Activated naive CD4-positive, alpha-beta T cell (primary cell): ENCODE measurements at places on chromosomes 7 and 10.

GRCh38 chr7:8044761-8045430 is 76.3 kb downstream of the GLCCI1 start:
- no peak for DNase-seq

GRCh38 chr10:16930540-16930939 is 113.3 kb upstream of the RSU1 start:
- DNase-seq, result no peak

- DNase-seq, result no peak
These were observed 14.1 kb downstream of the CUL1 start for GRCh38 chr7:148712678-148713329.

- DNase-seq, result no peak
These were observed 161.5 kb downstream of the SEMA3D start for GRCh38 chr7:85025312-85025756.

- DNase-seq, result no peak
These were observed 1.3 kb upstream of the UNC5B start for GRCh38 chr10:71211053-71211452.

DNA sequence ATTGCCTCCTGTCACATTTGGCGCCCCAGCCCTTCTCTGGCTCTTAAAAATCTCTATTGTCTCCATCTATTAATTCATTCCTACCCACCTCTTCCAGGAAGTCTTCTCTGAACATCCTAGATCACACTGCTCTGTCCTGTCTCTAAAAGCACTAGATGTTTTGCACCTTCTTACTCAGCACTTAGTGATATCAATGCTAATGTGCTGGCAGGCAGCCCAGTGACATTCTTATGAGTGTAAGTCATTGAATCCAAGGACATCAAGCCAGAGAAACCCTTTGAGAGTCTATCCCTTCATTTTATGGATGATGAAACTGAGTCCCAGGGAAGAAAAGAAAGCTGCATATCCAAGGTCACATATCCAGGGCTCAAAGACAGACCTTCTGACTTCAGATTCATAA is 48.3 kb upstream of the PAX2 start:
- no peak for DNase-seq

GRCh38 chr7:82805527-82805960 is 357.1 kb downstream of the PCLO start:
- no peak for DNase-seq

DNA sequence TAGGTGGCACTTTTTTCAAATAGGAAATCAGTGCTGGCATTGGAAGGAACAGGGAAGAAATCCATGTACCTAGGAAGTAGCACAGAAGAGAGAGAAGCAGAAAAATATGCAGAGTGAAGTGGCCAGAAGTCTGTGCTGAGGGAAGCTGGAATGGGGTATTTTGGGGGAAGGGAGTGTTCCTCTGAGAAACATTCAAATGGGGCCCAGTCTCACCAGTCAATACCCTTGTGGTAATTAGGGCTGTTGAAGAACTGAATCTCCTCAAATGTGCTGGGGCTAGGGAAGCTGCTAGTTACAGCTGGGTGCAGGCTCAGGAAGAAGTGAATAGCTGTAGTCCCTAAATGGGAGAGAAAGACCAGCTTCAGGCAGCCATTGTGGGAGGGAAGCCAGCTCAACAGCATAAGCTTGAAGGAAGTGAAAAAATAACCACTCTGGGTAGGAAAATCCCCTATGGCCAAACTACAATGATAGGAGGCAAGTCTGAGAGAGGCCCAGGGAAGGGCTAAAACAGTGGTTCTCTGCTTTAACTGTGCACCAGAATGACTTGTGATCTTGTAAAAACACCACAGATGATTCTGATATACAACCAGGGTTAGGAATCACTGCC is 7.6 kb downstream of the NDST2 start:
- no peak for DNase-seq

GRCh38 chr7:69703099-69703498 is 104.8 kb downstream of the AUTS2 start:
- DNase-seq, result no peak

DNA sequence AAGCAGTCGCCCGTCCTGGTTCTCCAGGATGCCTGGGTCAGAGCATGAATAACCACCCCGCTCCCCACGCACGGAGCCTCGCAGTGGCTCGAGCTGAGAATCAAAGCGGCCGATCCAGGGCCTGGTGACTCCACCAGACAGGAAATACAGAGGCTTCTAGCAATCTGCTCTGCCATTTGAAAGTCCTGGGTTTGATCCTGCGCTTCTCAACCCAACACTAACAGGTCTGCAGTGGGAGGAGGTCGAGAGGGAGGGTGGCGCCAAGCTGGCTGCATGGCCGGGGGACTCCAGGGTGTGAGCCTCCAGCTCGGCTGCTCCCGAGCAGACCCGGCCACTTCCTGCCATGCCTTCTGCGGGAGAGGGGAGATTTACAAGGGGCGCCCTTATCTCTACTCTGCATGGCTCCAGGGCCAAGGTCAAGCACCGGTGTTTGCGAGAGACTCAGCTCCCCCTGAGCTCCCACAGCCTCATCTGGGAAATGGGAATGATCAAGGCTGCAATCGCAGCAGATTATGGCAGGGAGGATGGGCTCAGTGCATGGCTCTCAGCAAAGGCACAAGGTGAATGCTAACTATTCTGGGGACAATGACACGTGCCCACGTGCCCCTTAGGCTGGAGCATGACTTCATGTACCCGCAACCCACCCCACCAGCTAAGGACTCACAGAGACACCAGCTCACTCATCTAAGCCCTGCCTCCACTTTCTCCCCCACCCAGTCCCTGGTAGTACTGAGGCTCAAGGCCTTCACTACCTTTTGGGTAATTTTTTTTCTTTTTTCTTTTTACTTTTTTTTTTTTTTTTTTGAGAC is 73.9 kb upstream of the TNRC18 start:
- DNase-seq, result no peak

DNA sequence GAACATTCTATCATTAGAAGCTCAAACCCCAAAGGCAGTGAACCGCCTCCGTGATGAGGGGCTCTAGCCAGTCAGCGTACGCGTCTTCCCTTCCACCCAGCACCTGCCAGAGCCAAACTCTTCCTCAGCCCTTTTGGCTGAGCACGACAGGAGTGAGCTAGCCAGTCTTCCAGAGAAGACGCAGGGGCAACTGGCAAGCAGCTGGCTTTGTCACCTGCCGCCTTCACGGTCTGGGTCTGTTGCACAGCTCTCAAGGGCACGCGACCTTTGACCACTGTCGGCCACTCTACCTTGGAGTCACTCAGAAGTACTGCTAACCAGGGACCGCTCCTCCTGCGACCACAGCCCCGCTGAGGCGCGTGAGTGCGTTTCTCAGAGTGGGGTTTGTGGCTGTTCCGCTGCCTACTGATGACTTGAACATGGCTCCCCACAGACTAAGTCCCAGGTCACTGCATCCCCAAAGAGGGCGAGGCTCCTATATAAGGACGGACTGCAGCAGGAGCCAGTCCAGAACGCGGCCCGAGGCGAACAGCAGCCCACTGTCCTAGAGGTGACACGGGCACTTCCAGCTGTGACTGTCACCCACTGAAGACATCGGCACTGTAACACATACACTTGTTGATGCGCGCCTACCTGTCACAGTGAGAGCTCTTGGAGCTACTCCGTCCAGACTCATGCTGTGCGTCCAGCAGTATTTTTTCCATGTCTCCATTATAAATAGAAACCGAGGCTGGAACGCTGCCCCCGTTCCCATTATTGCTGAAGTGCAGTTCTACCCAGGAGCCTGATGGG is 8.4 kb downstream of the BNIP3 start:
- DNase-seq, result no peak

- DNase-seq, result no peak
These were observed 235.9 kb upstream of the CSTF2T start for GRCh38 chr10:51935341-51935740.

DNA sequence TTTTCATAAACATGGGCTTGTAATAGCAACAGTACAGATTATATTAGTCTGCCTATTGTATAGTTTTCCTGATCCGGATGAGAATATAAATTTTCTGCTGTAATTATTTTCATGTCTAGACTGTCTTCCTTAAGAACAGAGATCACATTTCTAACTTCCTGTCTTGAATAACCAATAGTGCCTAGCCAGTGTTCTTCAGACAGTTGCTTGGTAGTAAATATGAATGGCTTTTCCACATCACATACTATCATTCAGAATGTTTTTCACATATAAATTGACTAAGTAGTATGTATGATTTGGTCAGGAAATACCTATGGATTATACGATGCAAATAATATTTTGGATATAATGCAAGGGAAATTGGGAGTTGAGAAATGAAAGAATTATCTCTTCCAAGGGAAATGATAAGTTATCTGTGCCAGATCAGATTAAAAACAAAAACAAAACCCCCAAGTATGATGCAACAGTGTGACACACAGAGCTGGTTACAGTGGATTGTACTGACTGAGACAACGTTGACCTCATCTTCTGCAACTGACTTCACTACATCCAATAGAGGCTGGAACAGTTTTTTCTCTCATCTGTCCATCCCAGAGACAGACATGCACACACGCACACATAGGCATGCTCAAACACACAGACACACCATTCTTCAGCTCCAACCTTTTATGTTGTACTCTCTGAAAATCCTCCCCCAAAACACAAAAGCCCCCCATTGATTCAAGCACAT is 16.4 kb downstream of the ITGA8 start:
- no peak for DNase-seq

DNA sequence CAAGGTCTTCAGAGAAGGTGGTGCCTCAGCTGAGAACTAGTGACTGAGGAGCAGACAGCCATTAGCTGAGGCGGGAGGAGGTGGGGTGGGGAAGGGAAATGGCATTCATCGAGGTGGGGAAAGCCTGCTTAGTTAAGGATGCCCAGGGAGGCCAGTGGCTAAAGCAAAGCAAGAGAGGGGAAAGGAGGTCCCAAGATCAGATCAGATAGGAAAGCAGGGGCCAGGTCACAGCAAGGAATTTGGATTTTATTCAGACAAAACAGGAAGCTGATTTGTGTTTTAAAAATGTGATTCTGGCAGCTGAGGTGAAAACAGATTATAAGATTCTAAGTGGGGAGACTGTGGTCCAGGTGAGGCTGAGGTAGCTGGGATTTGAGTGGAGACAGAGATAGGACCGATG is 45.8 kb downstream of the CNNM1 start:
- DNase-seq, result no peak

DNA sequence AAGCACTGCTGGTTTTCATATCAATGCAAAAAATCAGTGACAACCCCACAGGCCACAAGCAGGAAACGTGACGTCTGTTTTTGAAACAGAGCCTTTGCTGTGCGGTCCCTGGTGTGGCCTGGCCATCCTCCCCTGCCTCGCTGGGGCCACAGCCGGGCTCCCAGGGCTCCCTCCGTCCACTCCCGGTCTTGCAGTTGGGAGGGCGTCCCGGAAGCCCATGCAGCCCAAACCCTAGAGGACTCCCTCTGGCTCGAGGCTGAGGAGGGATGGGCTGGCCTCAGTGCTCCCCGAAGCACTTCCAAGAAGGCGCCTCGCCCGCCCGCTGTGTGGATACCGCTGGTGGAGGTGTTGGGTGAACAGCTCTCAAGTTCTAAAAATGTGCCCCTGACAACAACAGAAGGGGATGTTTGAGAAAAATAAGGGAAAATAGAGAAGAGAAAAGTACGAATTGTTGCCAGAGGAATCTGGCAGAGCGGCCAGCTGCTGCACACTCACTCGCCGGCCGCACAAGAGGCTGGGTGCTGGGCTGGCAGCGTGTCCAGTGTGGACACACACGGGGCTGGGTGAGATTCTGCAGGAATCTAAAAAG is 73.5 kb downstream of the ZRANB1 start:
- no peak for DNase-seq

- DNase-seq, result peak; percentile 68
These were observed 1.4 kb upstream of the CUX1 start for GRCh38 chr7:101815826-101816594.

- DNase-seq, result no peak
These were observed 21.8 kb upstream of the AKR1B1 start for GRCh38 chr7:134480730-134481129.

DNA sequence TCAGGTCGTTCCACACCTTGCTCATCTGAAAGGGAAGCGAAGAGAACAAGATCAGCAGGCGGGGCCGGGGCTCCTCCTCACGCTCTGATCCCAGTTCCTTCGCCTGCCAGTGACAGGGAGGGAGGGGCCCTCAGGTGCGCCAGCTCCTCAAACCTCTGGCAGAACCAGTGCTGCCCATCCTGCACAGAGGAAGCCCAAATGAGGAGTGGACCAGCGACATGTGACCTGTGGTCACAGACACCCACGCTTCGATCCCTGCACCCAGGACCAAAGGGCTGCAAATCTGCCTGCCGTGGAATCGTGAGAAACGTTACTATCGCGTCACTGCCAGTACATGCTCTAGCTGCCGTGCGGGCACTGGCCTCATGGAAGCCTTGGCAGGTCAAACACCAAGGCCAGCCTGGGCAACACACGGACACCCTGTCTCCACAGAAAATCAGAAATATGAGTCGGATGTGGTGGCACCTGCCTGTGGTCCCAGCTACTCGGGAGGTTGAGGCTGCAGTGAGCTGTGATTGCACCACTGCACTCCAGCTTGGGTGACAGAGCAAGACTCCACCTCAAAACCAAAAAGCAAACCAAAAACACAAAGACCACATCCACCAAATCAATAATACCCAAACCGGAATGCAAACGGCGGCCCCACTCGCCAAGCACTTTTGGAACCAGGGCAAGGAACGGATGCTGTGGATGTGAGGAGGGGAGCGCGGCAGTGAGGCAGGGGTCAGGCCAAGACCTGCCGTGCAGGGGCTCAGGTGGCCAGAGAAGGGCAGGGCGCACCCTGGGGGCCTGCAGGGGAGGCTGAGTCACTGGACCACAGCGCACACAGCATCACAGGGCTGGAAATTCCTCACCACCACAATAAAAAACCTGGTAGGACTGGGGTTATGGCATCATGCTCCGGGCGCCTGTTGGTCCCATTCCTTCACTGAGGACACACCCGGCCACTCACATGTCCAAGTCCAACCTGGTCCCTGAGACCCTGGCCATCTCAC is 13.4 kb downstream of the NUDT1 start:
- DNase-seq, result no peak

- no peak for DNase-seq
These were observed 31.8 kb downstream of the NUDT1 start for GRCh38 chr7:2273866-2274265.

DNA sequence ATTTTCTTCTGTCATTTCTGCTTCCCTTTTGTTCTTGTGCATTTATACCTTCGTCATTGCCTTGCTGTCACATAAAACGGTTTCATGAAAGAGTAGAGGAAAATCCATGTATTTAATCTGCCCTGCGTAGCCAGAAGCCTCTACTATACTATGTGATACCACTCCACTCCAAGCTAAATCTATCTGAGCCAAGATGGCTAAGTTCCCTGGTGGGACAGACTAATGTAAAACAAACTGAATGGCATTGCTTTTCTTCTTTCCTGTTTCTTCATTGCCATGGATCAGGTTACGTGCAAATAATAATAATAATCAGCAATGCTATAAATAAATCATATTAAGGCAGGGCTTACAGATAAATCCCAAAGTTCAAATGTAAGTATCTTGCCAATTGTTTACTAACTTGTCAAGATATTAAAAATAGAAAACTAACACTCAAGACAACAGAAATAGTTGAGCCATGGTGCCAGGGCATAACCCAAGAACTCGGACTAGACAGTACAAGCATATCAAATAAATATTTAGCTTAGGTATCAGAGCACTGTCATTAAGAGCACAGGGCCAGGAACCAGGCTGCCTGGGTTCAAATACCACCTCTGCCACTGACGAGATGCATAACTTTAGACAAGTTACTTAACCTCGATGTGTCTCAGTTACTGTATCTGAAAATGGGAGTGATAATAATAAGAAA is 151.4 kb downstream of the PDE1C start:
- no peak for DNase-seq
